ENCODE measurements at places on chromosomes 12 and 14. TPM values are rescaled to one million over a fixed set of nuclear protein-coding genes. Genes with fewer than 3 reads are reported as not detected.
A peak's percentile ranks its signal among the peaks of the same experiment; 100 is the strongest.

The SLC10A1 gene
- total RNA-seq: not detected

GRCh38 chr12:94872971-94873733 is 130.3 kb downstream of the NDUFA12 start:
- H3K27me3 ChIP-seq: peaks cover 54% of the 10 kb centered on the region
- peaks cover 17% of the 10 kb centered on the region for H3K4me1 ChIP-seq
- DNase-seq: no peak
- H3K36me3 ChIP-seq: no peaks in the 10 kb centered on the region
- no peak overlapping the region for H3K4me3 ChIP-seq

DNA sequence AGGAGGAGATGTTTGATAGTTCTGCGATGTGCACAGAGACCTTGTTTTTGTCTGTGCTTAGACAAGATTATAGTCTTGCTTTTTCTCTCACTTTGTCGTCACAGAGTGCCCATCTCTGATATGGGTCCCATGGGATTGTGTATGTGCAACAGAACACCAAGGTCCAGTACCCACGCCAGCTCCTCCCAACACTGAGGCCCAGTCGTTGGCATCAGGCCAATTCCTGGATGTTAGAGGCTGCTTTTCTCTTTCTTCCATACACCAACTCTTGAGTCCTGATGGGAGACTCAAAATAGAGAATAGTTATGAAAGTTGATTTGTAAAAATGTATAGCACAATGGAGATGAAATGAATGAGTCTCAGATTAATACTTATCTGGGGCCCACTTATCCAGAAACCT is 22.7 kb upstream of the PRMT8 start:
- no peak overlapping the region for H3K4me3 ChIP-seq
- H3K36me3 ChIP-seq: no peaks in the 10 kb centered on the region

DNA sequence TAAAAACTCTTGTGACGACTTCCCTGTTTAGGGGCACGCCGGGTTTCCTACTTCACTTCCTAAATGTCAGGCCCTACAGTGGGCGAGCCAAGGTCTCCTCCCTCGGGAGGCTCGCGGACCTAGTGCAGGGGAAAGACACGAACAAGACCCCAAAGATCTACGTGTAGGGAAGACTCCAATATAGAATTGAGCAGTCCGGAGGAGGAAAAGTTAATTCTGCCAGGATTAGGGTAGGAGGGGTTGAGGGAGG is 564 bp downstream of the ATXN3 start:
- no peaks in the 10 kb centered on the region for H3K27me3 ChIP-seq
- H3K27ac ChIP-seq: peak overlapping the region; percentile 78
- peaks cover 42% of the 10 kb centered on the region for H3K4me1 ChIP-seq
- peak; percentile 34 for DNase-seq
- H3K36me3 ChIP-seq: no peaks in the 10 kb centered on the region

GRCh38 chr14:75636100-75636692 is 24.5 kb downstream of the ERG28 start:
- peaks cover 3% of the 10 kb centered on the region for H3K36me3 ChIP-seq
- no peak overlapping the region for H3K4me3 ChIP-seq
- H3K27ac ChIP-seq: no peak overlapping the region
- no peaks in the 10 kb centered on the region for H3K4me1 ChIP-seq
- DNase-seq: no peak
- no peaks in the 10 kb centered on the region for H3K27me3 ChIP-seq

Data from activated CD4-positive, alpha-beta memory T cell treated with anti-CD3 and anti-CD28 coated beads for 36 hours (primary cell).